ENCODE measurements at places on chromosomes 16 and 17.

DNA sequence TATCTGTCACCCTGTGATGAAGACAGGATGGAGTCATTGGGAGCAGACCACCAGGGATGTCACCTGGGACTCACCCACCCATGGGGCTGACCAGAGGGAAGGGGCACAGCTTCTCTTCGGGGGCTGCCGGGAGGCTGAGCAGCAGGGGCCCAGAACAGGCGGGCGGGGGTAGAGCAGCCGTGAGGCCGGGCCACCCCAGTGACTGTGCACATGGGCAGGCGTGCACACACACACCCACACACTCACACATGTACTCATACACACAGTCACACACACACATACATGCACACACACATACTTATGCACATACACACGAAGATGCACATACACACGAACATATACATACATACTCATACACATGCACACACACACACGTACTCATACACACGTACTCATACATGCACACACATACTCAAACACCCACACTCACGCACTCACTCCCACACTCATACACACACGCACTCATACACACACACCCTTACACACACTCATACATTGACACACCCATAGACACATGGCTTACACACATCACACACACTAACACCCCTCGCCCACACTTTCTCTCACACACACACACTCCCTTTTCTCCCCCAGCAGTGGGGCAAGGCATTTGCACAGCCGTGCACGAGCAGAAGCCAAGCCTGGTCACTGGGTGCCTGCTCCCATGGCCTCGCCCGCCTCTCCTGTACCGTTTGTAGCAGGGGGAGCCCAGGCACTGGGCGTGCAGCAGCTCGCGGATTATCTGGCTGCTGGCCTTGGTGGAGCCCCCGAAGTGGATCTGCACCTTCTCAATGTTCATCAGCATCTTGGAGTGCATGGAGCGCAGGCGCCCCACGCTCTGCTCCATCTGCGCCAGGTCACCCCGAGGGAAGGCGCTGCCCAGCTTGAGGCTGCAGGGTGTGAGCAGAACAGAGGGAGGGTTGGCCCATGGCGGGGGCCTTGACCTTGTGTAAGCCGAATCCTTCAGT, 12.4 kb downstream of the UBALD2 start:
- no peak for DNase-seq

- DNase-seq = peak; percentile 11
Observed at GRCh38 chr17:37607637-37608331, 1.4 kb downstream of the SYNRG start.

- no peak for DNase-seq
Observed at GRCh38 chr16:78689536-78689935, 590.1 kb downstream of the WWOX start.

- peak; percentile 83 for DNase-seq
Observed at GRCh38 chr17:1275962-1276736, 3.3 kb upstream of the TRARG1 start.

- DNase-seq = no peak
Observed at GRCh38 chr16:85879975-85880831, 18.8 kb upstream of the IRF8 start.

DNA sequence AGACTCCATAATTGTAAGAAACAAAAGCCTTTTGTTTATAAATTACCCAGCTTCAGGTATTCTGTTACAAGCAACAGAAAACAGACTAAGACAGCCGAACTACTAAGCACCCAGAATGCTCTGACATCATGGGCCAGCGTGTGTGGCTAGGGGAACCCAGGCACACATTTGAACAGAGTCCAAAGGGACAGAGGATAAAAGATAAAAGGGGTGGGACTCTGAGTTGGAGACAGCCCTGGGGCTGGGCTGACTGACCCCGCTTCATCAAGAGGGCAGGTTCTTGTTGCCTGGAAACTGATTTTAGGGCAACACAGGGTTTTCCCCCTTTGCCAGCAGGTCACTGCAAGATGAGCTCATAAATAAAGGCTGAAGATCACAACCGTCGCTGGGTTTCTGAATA, 30.5 kb upstream of the ZNF287 start:
- DNase-seq = no peak

DNA sequence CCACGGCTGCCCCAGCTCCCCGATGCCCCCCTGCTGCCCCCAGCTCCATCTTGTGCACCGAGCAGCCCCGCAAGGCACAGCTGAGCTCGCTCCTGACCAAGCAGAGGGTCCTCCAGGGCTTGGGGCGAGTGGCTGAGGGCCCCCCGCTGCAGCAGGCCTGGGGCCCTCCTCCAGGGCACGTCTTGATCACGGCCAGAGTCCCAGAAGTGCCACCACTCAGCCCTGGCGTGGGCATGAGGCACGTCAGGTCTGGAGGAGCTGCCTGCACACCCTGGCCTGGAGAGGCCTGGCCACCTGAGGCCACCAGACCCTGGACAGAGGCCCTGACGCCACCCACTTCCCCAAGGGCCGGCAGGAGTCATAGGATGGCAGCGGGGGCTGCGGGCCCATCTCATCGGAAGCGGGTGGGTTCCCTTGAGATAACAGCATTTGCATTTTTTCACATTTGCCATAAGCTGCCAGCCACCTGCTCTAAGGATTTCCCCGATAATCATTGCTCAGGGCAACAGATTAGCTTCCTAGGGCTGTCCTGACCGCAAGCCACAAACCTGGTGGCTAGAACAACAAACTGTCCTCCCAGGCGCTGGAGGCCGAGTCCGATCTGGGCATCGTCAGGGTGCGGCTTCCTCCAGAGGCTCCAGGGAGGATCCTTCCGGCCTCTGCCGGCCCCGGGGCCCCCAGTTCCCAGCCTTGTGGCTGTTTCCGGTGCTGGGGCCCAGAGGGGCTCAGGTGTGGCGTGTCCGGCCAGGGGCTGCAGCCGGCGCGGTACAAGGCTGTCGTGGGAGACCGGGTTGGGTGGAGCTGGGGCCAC, 23.9 kb upstream of the C1QTNF8 start:
- no peak for DNase-seq

GRCh38 chr16:23026784-23027362, 122.4 kb downstream of the USP31 start:
- peak; percentile 54 for DNase-seq

DNA sequence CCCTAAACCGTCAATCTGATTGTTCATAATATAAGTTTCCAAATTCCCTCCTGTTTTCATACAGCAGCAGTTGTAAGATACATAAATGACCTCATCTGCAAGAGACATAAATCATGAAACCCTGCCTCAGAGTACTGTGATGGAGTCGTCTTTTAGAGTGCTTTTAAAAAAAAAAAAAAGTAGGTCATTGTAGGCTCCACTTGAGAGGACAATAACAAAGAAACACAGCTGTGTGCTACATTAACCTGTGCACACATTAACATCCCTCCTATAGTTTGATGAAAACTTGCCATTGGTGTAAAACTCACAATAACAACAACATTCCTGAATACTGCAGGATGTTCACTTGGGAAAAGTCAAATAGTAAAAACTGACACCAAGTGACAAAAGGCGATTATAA, 56.5 kb downstream of the XPO6 start:
- no peak for DNase-seq

DNA sequence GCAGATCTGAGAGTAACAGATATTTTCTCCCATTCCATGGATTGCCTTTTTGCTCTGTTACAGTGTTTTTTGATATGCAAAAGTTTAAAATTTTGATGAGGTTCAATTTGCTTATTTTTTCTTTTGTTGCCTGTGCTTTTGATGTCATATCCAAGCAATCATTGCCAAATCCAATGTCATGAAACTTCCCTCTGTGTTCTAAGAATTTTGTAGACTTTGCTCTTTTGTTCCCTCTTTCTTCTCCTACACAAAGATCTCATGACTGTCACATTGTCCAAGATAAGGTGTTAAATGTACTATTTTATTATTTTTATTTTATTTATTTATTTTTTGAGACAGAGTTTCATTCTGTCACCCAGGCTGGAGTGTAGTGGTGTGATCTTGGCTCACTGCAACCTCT, 18.9 kb upstream of the KCNH6 start:
- no peak for DNase-seq

DNA sequence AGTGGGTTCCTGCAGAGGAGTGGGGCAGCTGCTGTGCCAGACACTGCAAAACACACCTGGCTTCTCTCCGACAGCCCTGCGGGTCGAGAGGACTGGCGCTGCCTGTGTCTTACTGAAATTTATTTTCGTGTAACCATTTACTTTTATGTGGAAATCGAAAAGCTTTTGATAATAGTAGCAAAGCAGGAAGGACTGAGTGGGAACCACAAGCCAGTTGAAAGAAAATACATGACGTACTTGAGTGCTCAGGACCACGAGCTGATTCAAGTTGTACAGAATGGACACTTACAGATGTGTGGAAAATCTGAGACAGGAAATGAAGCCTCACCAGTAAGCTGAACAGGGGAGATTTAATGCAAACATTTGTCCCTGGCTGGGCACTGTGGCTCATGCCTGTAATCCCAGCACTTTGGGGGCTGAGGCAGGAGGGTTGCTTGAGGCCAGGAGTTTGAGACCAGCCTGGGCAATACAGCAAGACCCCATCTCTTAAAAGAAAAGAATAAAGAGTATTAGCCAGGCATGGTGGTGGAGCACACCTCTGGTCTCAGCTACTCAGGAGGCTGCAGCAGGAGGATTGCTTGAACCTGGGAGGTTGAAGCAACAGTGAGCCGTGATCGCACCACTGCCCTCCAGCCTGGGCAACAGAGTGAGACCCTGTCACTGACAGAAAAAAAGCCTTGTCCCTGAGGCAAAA, 11.3 kb upstream of the RPL13 start:
- DNase-seq = no peak

Measured in endothelial cell (in vitro differentiated cells).